Stimulated activated CD8-positive, alpha-beta memory T cell treated with anti-CD3 and anti-CD28 coated beads, Interleukin-4, amount 100 ng/mL, for 4 hours (primary cell): ENCODE measurements at places on chromosomes 1 and 21.

DNA sequence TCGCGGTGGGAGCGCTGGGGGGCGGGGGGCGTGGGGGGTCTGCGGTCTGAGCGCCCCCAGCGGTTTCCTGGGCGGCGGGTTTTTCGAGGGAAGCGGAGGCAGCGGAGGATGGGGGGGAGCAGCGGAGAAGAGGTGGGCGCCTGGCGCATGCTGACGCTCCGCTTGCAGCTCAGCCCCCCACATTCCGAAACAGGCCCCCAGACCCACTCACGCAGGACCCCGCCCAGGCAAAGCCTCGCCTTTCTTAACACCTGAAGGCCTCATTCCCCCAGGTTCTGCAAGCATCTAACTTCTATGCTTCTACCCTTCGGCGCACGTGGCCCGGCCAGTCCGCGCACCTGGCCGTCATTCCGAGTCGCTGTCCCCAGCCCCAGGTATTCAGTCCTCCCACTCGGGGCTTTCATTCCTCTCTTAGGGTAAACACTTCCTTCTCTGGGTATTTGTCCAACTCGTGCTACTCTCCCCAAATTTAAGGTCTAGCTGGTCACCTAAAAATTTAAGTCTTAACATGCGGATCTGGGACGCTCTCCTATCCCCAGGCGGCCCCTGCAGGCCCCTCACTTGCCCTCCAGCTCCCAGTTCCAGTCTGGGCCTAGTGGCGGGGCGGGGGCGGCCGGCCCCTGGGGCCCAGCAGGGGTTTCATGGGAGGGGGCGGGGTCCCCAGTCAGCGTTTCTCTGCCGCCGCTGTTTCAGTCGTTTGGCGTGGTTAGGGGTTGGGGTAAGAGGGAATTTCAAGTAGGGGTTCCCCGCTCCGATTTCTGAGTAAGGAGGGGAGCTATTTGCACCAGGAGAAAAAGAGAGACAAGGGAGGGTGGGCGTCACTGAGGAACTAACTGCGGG is 2.8 kb upstream of the ZBTB7B start:
- DNase-seq = no peak

DNA sequence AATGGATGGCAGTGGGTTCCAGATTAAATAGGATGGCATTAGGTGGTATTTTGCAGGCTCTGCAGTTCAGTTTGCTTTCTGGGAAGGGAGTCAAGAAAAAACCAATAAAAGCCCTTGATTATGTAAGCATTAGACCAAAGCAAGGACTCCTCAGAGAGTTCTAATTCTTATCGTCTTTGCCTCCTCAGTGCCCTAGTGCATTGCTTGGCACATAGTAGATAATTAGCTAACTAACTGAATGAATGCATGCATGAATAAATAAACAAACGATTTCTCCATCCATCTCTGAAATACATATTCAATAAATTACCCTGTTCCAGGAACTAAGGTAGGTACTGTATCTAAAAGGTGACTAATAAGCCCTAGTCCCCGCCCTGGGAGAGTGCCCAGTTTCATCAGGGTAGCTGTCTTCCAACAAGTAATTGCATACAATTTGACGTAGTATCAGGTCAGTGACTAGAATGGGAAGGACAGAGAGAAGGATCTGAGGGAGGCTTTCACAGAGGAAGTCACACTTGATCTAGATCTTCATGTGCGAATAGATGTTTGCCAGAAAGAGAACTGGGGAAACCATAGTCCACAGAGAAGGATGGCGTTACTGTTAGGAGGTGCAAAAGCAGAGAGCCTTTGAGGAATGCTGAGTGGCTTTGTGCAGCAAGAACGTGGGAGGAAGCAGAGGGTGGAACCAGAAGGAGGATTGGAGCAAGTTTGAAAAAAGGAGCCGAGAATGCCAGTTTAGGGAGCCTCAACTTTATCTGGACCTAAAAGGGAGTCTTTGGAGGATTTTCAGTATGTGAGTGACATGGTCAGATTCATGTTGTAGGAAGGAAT is 111.4 kb downstream of the TBX19 start:
- DNase-seq = no peak

DNA sequence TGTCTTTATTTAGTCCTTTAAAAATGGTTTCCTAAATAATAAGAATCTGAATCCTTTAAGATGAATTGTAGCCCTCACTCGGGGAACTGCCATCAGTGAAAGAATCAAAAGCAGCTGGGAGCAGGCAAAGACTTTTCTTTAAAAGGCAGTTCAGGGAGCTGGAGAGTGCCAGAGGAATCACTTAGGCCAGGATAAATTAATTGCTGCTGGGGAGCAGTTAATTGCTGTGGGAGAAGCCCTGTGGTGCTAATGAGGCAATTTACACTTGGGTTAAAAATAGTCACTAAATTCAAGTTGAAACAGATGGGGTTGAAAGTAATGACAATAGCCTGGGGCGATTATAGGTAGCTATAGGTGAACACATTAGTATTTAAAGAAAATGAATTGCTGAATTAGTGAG is 38.7 kb upstream of the COL24A1 start:
- no peak for DNase-seq

DNA sequence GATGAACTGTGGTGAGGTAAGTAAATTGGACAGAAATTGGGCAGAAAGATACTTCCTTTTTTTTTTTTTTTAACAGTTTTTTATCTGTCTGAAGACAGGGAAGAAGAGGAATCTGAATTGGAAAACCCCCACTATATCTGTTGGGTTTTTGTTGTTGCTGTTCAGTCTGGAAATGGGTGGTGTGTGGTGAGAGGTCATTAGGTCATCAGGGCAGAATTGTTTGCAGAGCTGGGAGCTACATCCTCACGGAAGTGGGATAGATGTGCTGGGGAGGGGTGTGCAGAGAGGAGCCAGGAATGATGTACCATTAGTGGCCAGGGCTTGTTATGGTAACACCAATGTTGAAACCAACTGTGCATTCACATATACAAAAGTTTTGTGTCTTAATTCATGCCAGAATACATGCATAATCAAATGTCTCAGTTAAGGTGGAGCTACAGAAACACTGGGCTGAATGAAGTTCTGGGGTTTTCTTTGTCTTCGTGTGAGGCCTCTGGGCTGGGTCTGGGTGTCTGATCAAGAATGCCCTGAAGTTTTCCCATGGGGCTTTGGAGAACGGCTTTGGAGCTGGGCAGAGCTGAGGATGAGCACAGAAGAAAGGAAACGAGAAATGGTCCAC is 12.4 kb downstream of the USP25 start:
- no peak for DNase-seq

DNA sequence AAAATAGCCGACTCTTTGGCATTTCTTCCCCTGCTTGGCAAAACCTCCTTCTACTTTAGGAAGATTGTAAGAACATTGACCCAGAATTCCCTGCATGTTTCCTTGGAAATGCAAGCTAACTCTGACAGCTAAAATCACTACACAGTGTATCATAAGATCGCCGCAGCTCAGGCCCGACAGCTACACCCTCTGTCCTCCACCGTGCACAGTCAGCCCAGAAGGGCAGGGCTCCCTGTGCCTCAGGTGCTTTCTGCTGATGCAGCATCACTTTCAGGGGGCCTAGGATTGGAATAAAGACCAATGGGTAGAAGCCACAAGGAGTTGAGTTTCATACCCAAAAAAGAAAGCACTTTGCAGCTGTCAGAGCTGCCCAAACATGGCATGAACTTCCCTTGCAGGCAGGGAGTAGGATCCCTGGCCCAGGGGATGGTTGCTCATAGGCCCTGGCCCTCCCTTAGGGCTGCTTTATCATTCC is 145.3 kb downstream of the SEC16B start:
- DNase-seq = no peak
